ENCODE measurements at places on chromosomes 4 and X. TPM values are rescaled to one million over a fixed set of nuclear protein-coding genes. Genes with fewer than 3 reads are reported as not detected.

Gene ARR3
- total RNA-seq, result not detected

Gene GPR143
- total RNA-seq, result 0.33 TPM

Gene ZFP42
- not detected for total RNA-seq

Gene CXorf51B
- not detected for total RNA-seq

DNA sequence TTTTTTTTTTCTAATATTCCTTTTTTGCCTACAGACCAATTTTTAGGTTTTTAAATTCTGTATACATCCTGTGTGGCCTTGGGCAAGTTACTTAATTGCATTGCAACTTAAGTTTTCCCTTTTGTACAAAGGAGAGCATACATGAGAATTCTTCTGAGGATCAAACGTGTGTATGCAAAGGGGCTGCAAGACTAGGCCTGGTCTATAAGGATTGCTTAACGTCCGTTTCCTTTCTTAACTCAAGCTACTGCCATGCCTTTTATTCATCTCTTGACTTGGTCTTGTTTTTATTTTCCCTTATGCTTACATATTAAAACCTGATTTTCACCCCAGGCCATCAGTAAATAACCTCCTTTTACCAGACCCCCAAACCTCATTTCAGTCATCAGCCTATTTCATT is 13.6 kb downstream of the RBPJ start:
- no peak overlapping the region for H3K27ac ChIP-seq
- H3K4me3 ChIP-seq, result no peak overlapping the region
- DNase-seq, result no peak
- no peaks in the 10 kb centered on the region for H3K36me3 ChIP-seq

DNA sequence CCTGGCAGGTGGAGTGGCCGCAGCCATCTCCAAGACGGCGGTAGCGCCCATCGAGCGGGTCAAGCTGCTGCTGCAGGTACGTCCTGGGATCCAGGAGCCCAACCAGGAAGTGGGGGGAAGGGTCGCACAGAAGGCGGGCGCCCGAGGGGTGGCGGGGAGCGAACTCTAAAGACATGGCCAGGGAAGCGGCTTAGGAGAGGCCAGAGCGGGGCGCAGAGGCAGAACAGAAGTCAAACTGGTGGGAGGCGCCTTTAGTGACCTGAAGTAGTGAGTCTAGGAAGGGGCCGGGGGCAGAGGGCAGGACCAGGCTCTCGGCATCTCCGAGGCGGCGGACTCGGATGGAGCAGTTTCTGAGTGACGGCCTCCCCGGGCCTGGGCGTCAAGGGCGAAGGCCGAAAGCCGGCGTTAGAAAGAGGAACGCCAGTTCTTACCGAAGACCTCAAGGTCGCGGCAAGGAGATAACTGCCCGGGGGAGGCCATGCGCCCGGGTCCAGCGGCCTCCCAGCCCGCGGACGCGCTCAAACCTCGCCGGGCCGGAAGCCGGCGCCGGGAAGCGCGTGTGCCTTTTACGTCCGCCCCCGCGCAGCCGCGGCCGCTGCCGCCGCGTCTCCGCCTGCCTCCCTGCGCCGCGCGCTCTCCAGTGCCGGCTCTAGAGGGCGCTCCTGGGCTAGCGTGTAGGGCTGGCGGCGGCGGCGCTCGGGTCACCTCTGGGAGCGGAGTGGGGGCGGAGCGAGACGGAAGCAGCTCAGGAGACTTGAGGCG is 488 bp downstream of the SLC25A5 start:
- H3K27ac ChIP-seq, result peak overlapping the region; percentile 98
- peak; percentile 89 for DNase-seq
- peak overlapping the region; percentile 75 for H3K4me3 ChIP-seq
- peaks cover 36% of the 10 kb centered on the region for H3K4me1 ChIP-seq

Data from liver (tissue), 10 donors.